KBM-7 (cell line): ENCODE measurements at places on chromosomes 2 and 18.

DNA sequence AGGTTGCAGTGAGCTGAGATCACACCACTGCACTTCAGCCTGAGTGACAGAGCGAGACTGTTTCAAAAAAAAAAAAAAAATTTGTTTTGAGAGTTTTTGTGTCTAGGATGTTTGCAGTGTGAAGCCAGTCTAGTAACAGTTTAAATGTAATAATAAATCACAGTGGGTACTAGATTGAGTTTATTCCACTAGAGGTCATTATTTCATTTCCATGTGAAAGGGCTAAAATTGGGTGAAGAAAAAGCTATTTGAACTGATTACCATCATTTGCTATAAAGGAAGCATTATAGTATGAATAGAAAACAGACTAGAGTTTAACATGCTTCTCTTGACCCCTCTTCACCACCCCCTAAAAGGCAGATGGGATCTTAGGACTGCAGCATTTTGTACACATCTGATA lies 20.3 kb downstream of the SNRPD1 start:
- no peak for DNase-seq

GRCh38 chr2:152716805-152717227 lies 445 bp downstream of the PRPF40A start:
- DNase-seq = no peak

DNA sequence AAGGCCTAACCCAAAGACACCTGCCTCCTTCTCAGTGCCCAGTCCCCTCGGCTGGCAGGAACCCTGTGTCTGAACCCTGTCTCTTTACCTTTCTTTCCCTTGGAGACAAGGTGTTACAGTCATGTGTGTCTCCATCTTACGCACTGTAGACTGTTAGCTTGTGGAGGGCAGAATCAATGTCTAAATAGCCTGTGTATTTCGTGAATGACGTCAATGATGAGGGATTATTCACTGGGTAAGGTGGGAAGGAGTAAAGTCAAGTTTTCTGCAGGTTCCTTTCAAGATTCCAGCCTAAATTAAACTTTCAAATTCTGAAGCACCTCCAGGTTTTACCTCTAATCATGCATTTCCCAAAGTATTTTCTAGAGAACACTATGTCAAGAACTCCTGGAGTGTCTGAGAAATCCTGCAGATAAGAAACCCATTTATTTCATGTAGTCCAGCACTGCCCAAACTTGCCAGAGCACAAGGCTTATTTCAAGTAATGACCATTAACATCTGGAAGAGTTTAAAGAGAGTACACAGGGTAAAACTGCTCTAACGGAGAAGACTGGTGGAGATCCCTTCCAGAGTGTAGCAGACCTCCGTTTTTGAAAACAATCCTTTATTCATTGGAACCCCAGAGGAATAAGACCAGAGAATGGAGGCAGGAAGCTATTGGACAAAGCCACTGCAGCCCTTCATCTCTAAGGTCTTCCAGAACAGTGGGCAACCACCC lies 72.8 kb downstream of the KCNF1 start:
- DNase-seq = no peak

DNA sequence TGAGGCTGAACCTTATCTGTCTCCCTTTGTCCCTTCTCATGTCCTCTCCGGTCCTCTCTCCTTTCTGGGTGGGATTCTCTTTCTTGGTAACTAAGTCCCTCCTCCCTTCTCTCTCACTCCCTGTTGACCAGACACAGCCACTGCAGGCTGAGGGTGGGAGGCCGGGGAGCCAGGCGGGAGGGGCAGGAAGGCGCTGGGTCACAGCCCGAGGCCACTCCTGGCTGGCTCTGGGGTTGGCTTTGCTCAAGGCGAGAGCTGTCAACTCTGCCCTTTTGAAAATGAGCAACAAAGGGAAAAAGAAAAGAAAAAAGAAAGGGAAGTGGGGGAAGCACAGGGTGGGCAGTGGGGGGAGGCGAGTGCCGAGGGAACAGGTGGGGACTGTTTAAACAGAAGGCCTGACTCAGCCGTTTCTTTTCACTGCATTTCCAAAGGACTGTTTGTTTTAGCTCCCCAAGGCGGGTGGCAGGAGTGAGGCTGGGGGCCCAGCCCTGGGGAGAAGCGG lies 70.5 kb upstream of the IGFBP5 start:
- DNase-seq = no peak

DNA sequence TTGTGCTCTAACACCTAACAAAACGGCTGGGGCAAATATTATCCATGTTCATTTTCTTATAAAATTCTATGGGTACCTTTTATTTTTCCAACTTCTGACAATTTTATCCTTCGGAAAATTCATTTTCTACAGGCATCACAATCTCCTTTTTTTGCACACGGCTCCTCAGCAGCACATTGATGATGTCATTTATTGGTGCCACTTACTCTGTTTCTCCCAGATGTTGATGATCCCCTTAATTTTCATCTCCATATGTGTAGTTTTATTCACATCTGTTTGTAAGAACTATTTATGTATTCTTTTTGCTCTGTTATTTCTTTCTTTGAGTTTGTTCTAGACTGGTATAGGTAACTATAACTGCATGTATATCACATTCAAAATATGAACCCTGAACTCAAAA lies 1660.8 kb upstream of the DDX18 start:
- DNase-seq = no peak

DNA sequence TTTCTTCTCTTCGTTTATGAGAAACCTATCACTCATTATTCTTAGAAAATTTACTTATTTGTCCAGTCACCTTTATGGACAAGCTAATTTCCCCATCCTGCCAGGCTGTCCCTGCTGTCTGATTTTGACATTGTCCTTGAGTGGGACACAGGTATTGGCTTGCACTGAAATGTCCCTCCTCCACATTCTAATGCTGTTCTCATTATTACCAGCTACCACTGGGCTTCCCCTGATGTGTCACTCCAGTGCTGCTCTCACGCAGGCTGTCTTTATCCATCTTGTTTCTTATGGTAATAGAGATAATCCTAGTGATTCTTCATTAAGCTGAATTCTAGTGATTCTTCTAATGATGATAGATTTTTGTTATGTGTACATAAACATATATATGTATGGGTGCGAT lies 48.1 kb upstream of the RBMS1 start:
- DNase-seq = no peak

DNA sequence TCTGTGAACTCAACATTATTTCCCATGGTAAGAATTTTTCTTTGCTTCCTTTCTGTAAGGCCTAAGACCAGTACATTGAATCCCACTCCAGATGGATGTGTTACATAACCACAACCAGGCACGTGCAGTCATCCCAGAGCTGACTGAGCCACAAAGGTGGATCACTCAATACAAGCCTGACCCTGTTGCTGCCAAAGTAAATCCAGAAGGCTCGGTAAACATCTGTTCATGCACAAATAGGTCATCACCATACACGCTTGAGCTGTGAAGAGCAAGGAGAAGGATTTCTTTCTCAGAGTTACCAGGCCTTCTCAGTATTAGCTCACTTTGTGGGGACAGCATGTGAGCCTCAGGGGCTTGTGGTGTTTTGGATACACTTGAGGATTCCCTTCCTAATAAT lies 791.4 kb upstream of the FANCL start:
- DNase-seq = no peak

DNA sequence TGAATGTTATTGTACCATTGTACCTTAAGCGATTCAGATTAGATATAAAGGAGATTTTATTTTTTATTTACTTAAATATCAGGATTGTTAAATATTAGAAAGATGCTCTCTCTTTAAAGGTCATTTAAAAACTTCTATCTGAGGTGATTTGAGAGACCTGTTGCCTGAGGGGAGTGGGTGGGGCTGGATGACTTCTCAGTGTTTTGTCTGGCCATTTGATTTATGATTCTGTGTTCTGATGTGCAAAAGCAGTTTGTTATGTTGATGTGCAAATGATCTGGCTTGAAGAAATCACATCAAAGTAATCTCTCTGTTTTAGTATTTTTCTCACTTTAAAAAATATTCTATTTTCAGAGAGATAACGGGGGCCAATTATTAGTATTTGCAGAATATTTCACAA lies 370.8 kb downstream of the NUP35 start:
- no peak for DNase-seq

DNA sequence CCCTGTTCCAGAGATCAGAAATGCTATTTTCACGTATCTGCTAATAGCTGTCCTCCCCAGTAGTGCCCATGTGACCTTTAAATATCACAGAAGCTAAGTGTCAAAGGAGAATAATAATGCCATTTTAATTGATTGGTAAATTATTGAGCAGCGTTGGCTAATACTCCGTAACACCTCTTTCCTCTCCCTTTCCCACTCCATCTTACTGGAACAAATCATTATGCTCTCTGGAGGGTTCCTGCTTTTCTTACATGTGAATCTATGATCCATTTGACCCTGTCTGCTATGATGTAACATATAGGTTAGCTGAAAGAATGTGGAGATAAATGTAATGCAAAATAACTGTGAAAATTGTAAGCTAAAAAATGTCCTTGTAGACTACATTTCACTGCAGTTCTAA lies 383.6 kb upstream of the GYPC start:
- no peak for DNase-seq

DNA sequence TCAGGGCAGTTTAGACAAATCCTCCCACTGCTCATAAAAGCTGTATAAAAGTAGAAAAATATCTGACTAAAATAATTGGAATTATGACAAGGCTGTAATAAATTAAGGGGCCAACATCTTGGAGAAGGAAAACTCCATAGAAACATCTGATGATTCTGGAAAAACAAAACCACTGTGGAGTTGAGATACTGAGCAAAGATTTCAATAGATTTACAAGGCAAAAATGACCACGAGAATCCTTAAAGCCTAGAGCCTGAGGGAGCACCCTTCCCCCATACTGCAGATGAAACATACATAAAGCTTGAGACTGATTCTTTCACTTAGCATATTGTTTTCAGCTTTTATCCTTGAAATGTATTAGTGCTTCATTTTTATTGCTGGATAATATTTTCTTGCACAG lies 286.4 kb upstream of the MMADHC start:
- no peak for DNase-seq

DNA sequence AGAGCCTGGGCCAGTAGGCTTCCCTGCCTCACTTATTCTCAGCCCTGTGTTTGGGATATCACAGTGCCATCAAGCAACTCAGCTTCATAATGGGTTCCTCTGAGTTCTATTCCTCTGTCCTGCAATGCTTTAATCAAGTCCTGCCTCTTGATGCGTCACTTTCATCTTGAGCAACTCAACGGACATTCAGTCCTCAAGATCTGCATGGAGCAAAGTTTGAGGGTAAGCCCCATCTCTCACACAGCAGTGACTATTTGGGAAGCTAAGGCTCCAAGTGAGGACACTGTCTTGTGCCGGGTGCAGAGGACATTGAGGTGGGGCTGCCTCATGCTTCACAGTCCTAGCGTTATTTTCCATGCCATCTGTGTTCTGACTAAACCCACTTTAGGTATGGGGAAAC lies 50.9 kb upstream of the PLB1 start:
- no peak for DNase-seq

GRCh38 chr18:6561420-6561861 lies 146.7 kb upstream of the L3MBTL4 start:
- DNase-seq = no peak

GRCh38 chr18:8717011-8717770 lies 11.8 kb downstream of the MTCL1 start:
- no peak for DNase-seq

DNA sequence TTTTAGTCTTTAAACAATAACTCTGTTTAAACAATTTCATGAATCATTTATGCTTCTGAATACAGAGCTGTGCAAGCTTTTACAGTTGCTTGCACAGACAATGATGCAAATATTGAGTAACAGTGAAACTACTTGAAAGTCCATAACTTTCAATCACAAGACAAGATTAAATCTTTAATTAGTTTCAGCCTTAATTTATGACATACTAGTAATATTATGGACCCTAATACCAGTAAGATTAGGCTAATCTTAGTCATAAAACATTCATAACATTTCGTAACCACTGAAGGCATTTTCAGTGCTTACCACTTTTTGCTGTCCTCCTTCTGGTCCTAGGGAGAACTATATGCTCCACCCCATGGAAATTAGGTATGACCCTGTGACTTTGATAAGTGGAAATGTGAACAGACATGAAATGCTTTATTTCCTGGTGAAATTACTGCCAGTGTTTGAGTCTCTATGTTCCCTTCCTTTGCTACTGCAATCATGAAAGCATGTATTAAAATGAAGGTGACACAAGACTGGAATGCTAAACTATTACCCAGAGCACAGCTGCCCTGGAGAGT lies 1.8 kb upstream of the COBLL1 start:
- no peak for DNase-seq

DNA sequence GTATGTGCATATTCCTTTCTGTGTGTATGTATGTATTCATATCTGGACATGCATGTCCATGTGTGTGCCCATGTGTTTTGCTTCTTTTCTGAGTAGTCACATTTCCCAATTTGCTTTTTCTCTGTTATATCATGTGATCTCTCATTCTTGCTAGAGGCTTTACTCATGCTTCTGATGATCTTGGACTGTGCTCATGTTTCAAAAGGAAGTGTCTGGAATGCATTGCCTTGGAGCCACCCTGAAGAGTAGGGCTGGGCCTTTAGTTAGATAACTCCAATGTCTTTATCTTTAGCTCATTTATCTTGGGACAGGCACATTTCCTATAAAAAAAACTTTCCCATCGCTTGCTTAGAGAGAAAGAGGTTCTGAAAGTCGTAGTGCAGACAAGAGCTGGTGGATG lies 859.2 kb downstream of the CNTNAP5 start:
- DNase-seq = no peak

DNA sequence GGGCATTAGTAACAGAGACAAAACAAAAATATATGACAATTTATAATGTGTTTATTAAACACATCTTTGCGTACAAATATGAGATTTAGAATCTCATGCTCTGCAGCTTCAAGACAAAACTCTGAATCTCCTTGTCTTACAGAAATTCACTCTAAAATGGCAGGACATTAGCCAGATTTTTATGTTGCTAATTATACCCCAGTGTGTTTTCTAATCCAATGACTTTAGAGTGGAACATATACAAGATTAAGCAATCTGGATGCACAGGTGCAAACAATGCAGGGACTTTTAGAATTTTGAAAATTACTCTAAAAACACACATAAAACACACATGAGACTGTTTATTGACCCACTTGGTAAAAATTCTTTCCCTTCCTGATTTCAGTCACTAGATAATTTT lies 85.9 kb downstream of the CALCRL start:
- DNase-seq = no peak

DNA sequence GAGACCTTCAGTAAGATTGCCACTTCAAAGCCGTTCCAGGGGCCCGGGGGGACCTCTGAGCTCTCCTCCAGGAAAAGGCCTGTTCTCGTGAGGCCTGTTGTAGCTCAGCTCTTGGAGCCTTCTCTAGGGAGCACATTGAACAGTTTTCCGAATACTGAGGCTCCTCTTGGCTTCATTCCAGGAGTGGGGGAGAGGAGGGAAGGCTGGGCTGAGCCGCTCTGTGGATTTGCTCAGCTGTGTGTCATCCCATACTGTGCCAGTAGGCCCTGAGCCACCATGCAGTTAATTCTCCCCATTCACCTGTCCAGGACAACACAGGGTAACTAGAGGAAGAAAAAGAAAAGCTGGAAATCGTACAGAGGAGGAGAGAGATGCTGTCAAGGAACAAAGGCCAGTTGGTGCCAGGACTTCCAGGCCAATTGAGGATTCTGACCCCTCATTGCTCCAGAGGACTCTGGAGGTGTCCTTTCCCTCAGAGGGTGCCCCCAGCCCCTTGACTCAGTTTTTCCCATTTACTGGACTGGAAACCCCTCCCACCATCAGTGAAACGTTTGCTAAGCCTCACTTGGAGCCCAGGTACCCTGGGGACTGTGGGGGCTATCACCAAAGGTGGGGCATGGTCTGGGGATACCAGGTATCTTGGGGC lies 41.4 kb downstream of the HS1BP3 start:
- DNase-seq = no peak
